ENCODE measurements at places on chromosomes 11 and 22.

- DNase-seq = no peak
Observed at GRCh38 chr11:65500387-65501185, 1.7 kb downstream of the MALAT1 start.

DNA sequence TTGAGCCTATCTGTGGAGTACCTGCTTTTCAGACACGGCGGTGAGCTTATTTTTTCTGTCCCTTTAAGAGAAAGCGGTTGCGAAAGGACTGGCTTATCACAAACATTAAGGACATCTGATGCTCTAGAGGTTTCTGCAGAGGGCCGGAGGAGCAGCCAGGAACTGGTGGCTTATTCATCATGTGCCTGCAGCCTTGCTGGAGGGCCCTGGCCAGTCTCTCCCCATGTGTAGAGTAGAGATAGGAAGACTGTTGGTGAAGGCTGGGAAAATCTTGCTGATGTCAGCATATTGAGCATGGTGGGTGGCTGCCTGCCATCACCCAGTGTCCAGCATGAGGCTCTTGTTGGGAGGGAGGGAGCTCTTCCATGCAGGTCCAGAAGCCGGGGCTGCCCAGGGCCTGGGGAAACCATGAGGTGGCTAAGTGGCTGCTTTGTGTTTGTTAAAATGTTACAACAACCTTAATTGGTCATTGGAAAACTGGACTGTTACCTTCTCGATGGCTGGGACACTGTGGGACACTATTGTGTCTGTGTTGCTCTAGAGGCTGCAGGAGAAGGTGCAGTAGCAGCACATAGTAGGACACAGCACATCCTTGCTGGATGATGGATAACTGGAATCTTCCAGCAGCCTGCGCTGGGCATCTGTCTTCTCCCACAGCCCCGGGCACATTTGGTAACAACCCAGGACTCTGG lies 54.3 kb downstream of the TSPAN18 start:
- no peak for DNase-seq

DNA sequence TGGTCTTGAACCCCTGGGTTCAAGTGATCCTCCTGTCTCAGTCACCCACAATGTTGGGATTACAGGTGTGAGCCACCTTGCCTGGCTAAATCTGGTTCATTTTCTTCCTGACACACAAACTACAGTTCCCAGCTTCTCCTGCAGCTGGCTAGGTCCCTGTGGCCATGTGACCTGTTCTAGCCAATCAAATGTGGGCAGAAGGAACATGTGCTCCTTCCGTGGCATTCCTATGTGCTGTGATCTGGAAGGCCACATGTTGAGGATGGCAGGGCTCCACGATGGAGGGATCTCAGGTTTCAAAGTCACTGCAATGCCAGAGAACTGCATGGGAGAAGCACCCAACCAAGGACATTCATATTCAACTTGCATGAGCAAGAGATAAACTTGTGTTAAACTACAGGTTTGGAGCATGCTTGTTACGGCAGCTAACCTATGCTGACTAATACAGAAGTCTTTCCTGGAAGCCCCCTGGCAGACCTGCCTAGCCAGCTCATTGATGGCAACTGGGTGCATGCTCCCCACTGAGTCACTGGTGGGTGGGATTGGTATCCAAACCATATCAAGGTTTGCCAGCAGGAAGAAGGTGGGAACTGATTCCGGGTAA lies 86.0 kb downstream of the RPS6KA4 start:
- no peak for DNase-seq

DNA sequence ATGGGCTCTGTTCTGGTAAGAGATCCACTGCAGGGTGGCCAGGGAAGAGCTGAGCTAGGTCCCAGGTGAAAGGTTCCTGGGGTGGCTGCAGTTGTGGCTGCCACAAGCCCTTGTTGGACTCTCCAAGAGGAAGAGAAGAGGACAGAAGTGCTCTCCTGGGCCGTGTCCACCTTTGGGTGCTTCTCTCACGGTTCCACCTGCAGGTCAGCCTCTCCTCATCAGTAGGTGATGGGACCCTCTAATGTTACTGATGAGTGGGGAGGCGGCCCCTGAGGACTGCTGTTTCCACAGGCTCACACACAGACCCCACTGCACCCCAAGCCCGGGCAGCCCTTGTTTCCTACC lies 804.9 kb downstream of the BRD1 start:
- DNase-seq = no peak

DNA sequence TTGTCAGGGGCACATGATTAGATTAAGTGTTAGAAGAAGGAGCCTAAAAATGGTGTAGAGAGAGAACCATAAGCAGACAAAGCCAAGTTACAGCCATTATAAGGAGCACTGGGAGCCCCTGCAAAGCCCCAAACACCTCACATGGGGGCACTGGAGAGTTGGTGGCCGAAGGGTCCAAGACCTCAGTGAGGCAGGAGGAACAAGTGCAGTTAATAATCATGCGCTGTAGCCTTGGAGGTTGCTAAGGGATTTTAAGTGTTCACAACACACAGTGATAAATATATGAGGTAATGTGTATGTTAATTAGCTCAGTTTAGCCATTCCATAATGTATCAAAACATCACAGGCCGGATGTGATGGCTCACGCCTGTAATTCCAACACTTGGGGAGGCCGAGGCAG lies 54.4 kb upstream of the JAM3 start:
- no peak for DNase-seq

DNA sequence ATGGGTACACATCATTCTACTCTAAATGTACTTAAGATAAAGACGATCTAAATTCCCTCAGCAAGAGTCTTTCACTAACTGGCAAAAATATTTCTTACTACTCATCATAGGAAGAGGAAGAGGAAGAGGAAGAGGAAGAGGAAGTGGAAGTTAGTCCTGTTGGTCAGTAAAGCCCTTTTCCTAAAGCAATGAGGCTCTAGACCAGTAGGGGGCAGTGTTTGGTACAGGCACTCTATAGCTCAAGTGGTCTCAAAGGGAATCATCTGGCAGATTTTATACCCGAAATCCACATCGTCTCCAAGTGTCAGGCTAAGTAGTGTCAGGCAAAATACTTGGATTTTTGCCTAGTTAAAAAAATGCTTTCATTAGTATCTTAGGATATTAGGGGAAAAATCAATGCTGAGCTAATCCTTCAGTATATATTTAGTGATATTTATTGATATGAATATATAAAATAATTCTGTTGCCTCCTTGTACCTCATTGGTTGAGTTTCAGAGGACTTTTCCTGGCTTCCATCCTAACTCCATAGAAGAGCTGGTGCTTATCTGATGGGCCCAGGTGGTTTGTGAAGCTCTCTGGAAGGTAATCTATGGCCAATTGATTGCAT lies 7.7 kb downstream of the BLID start:
- no peak for DNase-seq

GRCh38 chr22:43819421-43819921 lies 7.4 kb upstream of the EFCAB6 start:
- DNase-seq = no peak
